Vagina (tissue), 2 donors: ENCODE measurements at places on chromosomes 12 and 14. TPM values are rescaled to one million over a fixed set of nuclear protein-coding genes. Genes with fewer than 3 reads are reported as not detected.
A peak's percentile ranks its signal among the peaks of the same experiment; 100 is the strongest.

The KRT3 gene
- not detected for total RNA-seq

The EML1 gene
- 32.7 TPM for total RNA-seq

The RNASE7 gene
- 18.2 TPM for total RNA-seq

- DNase-seq, result no peak
- H3K27ac ChIP-seq, result no peak overlapping the region
Measured at GRCh38 chr14:94364037-94364436, 24.4 kb downstream of the SERPINA1 start.

- H3K4me1 ChIP-seq, result peaks cover 21% of the 10 kb centered on the region
- no peaks in the 10 kb centered on the region for H3K27me3 ChIP-seq
- peak overlapping the region; percentile 68 for H3K27ac ChIP-seq
- H3K4me3 ChIP-seq, result no peak overlapping the region
- no peaks in the 10 kb centered on the region for H3K36me3 ChIP-seq
Measured at GRCh38 chr14:80269353-80269925, 58.1 kb upstream of the DIO2 start.

- H3K27ac ChIP-seq, result no peak overlapping the region
- no peaks in the 10 kb centered on the region for H3K27me3 ChIP-seq
- no peak for DNase-seq
- H3K4me1 ChIP-seq, result peaks cover 7% of the 10 kb centered on the region
- no peaks in the 10 kb centered on the region for H3K36me3 ChIP-seq
Measured at GRCh38 chr12:119171291-119171690, 7.4 kb upstream of the HSPB8 start.

DNA sequence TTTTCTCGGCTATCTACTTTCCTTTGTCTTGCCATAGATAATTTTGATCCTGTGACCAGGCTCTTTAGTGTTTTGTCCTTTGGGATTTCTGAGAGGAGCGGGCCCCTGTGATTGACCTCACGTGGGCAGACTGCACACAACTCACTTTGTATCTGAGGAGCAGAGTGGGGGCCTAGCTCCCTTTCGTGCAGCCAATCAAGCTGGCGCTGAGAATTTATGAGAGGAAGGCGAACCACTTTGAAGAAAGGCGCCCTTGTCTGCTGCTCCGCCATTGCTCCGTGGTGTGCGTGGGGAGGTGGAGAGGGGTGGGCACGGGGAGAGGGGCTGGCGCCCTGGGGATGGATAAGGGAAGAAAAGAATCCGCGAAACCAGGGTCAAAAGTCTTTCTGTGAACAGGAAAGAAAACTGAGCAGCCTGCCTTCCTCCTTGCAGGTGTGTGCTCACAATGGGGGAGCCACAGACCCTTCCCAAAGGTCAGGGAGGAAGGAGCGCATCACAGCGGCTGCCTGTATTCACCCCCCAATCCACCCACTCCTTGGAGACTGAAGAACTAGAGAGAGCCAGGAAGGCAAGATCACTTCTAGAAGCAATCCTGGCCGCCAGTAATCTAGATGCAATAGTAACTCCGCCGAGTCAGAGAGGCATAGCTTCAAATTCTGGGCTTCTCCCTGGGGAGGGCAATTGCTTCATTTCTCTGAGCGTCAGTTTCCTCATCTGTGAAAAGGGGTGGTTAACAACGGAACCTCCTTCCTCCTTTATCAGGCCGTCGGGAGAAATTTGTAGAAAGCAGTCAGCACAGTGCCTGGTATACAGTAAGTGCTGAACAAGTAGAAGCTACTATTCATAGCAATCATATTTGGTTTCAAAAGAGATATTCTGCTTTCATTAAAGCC is 24.9 kb upstream of the MED13L start:
- no peaks in the 10 kb centered on the region for H3K36me3 ChIP-seq
- H3K27ac ChIP-seq, result no peak overlapping the region
- H3K4me1 ChIP-seq, result peaks cover 49% of the 10 kb centered on the region
- H3K4me3 ChIP-seq, result no peak overlapping the region

- no peak overlapping the region for H3K4me3 ChIP-seq
- DNase-seq, result no peak
- H3K27ac ChIP-seq, result no peak overlapping the region
- H3K36me3 ChIP-seq, result no peaks in the 10 kb centered on the region
Measured at GRCh38 chr14:54908190-54908589, 5.6 kb upstream of the GCH1 start.

GRCh38 chr12:52925717-52926595 is 21.1 kb upstream of the KRT8 start:
- H3K27ac ChIP-seq, result no peak overlapping the region
- no peak for DNase-seq
- H3K36me3 ChIP-seq, result no peaks in the 10 kb centered on the region
- no peak overlapping the region for H3K4me3 ChIP-seq
- peaks cover 5% of the 10 kb centered on the region for H3K4me1 ChIP-seq

- H3K27ac ChIP-seq, result peak overlapping the region; percentile 83
- peaks cover 38% of the 10 kb centered on the region for H3K4me1 ChIP-seq
- peaks cover 27% of the 10 kb centered on the region for H3K36me3 ChIP-seq
Measured at GRCh38 chr12:54352891-54353874, 11.1 kb downstream of the GPR84 start.

GRCh38 chr12:110199339-110200123 is 75.4 kb downstream of the IFT81 start:
- H3K36me3 ChIP-seq, result no peaks in the 10 kb centered on the region
- H3K4me3 ChIP-seq, result no peak overlapping the region
- DNase-seq, result no peak
- no peaks in the 10 kb centered on the region for H3K27me3 ChIP-seq
- H3K4me1 ChIP-seq, result no peaks in the 10 kb centered on the region

- DNase-seq, result no peak
- no peaks in the 10 kb centered on the region for H3K27me3 ChIP-seq
- no peak overlapping the region for H3K4me3 ChIP-seq
- no peak overlapping the region for H3K27ac ChIP-seq
- no peaks in the 10 kb centered on the region for H3K36me3 ChIP-seq
- H3K4me1 ChIP-seq, result peaks cover 51% of the 10 kb centered on the region
Measured at GRCh38 chr12:95224202-95225170, 6.9 kb downstream of the VEZT start.

GRCh38 chr12:88931598-88931997 is 351.3 kb upstream of the KITLG start:
- DNase-seq, result no peak
- no peak overlapping the region for H3K27ac ChIP-seq
- no peak overlapping the region for H3K4me3 ChIP-seq
- H3K27me3 ChIP-seq, result no peaks in the 10 kb centered on the region
- H3K36me3 ChIP-seq, result no peaks in the 10 kb centered on the region

- no peak overlapping the region for H3K27ac ChIP-seq
- DNase-seq, result no peak
- H3K27me3 ChIP-seq, result no peaks in the 10 kb centered on the region
- no peaks in the 10 kb centered on the region for H3K4me1 ChIP-seq
Measured at GRCh38 chr14:56759633-56760032, 50.6 kb downstream of the OTX2 start.

GRCh38 chr12:73950507-73950906 is 587.1 kb upstream of the ATXN7L3B start:
- no peaks in the 10 kb centered on the region for H3K27me3 ChIP-seq
- no peak overlapping the region for H3K27ac ChIP-seq
- no peaks in the 10 kb centered on the region for H3K4me1 ChIP-seq
- H3K36me3 ChIP-seq, result no peaks in the 10 kb centered on the region
- H3K4me3 ChIP-seq, result no peak overlapping the region

DNA sequence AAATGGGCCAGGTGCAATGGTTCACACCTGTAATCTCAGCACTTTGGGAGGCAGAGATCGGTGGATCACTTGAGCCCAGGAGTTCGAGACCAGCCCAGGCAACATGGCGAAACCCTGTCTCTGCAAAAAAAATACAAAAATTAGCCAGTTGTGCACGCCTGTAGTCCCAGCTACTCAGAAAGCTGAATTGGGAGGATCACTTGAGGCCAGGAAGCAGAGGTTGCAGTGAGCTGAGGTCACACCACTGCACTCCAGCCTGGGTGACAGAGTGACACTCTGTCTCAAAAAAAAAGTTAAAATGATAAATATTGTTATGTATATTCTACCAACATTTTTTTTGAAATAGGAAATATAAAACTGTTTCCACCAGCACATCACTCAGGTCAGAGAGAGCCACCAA is 64.9 kb downstream of the NDUFA12 start:
- no peaks in the 10 kb centered on the region for H3K27me3 ChIP-seq
- no peak overlapping the region for H3K4me3 ChIP-seq
- peaks cover 12% of the 10 kb centered on the region for H3K4me1 ChIP-seq
- no peak overlapping the region for H3K27ac ChIP-seq

DNA sequence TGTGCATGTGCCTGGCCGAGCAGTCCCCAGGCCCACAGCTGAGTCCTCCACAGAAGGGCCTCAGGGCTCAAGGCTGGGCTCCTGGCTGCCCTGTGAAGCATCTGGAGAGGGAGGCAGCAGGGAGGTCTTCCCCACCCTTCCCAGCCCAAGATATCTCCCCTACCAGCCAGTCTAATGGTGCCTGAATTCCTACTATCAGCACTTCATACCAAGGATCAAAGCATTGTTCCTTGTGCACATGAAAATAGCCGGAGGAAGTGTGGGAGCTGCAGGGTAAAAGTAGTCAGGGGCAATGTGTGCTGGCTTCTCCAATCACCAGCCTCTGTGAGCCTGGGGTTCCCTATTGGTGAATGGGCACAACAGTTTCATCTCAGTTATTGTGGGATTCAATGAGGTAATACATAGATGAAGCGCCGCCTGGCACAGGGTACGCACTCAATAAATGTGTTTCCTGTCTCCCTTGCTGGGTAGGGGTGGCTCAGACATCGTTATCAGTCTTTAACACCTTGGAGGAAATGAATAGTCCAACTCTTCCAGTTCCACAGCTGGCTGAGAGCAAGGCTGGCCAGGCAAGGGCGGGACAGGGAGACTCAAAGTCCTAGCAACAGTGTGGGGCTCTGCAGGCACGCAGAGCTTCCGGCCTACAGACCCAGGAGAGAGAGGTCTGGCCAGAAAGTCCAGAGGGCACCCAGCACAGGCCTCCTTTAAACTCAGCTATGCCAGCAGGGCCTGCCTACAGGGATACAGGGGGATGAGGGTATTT is 39.1 kb upstream of the PNMA1 start:
- peaks cover 100% of the 10 kb centered on the region for H3K4me1 ChIP-seq
- no peak for DNase-seq
- peak overlapping the region; percentile 36 for H3K4me3 ChIP-seq

- H3K27ac ChIP-seq, result no peak overlapping the region
- H3K36me3 ChIP-seq, result no peaks in the 10 kb centered on the region
- no peaks in the 10 kb centered on the region for H3K27me3 ChIP-seq
- H3K4me3 ChIP-seq, result no peak overlapping the region
- DNase-seq, result no peak
Measured at GRCh38 chr12:89278169-89278568, 74.1 kb downstream of the DUSP6 start.

DNA sequence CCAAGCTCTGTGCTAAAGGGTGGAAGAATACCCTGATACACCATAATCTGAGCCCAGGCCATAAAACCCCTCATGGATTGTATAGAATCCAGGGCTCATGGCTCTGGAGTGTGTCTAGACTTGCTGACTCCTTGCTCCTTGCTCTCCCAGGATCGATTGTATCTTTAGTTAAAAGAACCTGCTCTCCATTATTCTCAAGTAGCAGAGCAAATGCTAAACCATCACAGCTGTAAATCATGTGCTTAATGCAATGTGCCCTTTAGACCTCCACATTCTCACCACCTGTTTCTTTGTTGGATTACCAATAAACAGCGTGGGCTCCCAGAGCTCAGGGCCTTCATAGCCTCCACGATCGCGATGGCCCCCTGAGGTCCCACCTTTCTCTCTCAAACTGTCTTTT is 411.6 kb upstream of the FBXO33 start:
- no peaks in the 10 kb centered on the region for H3K36me3 ChIP-seq
- no peaks in the 10 kb centered on the region for H3K4me1 ChIP-seq
- no peak for DNase-seq
- no peak overlapping the region for H3K4me3 ChIP-seq

- DNase-seq, result no peak
- no peaks in the 10 kb centered on the region for H3K36me3 ChIP-seq
- no peaks in the 10 kb centered on the region for H3K4me1 ChIP-seq
- no peaks in the 10 kb centered on the region for H3K27me3 ChIP-seq
- no peak overlapping the region for H3K27ac ChIP-seq
- H3K4me3 ChIP-seq, result no peak overlapping the region
Measured at GRCh38 chr14:24688030-24688658, 54.2 kb upstream of the GZMB start.

- no peaks in the 10 kb centered on the region for H3K36me3 ChIP-seq
- no peaks in the 10 kb centered on the region for H3K27me3 ChIP-seq
- no peaks in the 10 kb centered on the region for H3K4me1 ChIP-seq
- H3K4me3 ChIP-seq, result no peak overlapping the region
Measured at GRCh38 chr14:67569651-67570290, 30.3 kb downstream of the PIGH start.

- no peak for DNase-seq
- H3K36me3 ChIP-seq, result no peaks in the 10 kb centered on the region
- H3K27me3 ChIP-seq, result no peaks in the 10 kb centered on the region
- no peak overlapping the region for H3K4me3 ChIP-seq
Measured at GRCh38 chr14:106491851-106492250, 965.5 kb downstream of the TMEM121 start.

- no peaks in the 10 kb centered on the region for H3K4me1 ChIP-seq
- no peak overlapping the region for H3K4me3 ChIP-seq
- DNase-seq, result no peak
Measured at GRCh38 chr12:45138609-45139008, 77.3 kb upstream of the ANO6 start.

DNA sequence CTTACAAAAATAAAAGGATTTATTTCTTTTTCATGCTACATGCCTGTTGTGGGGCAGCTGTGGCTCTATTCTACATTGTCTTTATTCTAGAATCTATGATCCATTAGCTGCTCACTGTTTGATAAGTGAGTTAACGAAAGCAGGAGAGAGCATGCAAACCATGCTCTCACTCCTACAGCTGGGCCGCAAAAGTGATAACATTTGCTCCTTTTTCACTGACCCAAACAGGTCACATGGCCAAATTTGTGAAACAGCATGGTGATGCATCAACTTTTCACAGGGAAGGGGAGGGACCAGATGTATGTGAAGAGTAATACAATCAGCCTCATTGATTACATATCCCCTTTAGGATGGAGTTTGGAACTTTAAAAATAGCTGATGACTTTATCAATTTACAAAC is 456.9 kb upstream of the SYT1 start:
- H3K4me1 ChIP-seq, result no peaks in the 10 kb centered on the region
- no peak overlapping the region for H3K4me3 ChIP-seq
- no peaks in the 10 kb centered on the region for H3K27me3 ChIP-seq
